ENCODE measurements at places on chromosomes 1 and 21. TPM values are rescaled to one million over a fixed set of nuclear protein-coding genes. Genes with fewer than 3 reads are reported as not detected.

Gene USH2A
- total RNA-seq, result not detected

Gene RGS4
- total RNA-seq, result 0.69 TPM

Gene ADGRB2
- total RNA-seq, result 1.1 TPM

Gene OR10Z1
- total RNA-seq, result not detected

Gene ADORA1
- 10.4 TPM for total RNA-seq

Gene TOE1
- 3.8 TPM for total RNA-seq

Gene NPR1
- total RNA-seq, result 11.1 TPM

Gene GBP3
- 1.6 TPM for total RNA-seq

Gene CYP4A11
- not detected for total RNA-seq

Gene ADGRL4
- 19.1 TPM for total RNA-seq

Gene MPL
- not detected for total RNA-seq

Gene A3GALT2
- not detected for total RNA-seq

Gene TRPM2
- 0.86 TPM for total RNA-seq

Gene IQCC
- 0.24 TPM for total RNA-seq

Gene MYOC
- total RNA-seq, result 3.1 TPM

Gene PLA2G2A
- total RNA-seq, result 21.9 TPM

Gene FLG2
- total RNA-seq, result not detected

Gene HAO2
- not detected for total RNA-seq

Gene NBPF4
- not detected for total RNA-seq

Gene CLCA1
- total RNA-seq, result not detected

Gene FNBP1L
- total RNA-seq, result 21.4 TPM

Gene FABP3
- total RNA-seq, result 2,603 TPM

Gene PPP1R12B
- total RNA-seq, result 86.1 TPM

Gene AJAP1
- 0.36 TPM for total RNA-seq

Gene RXRG
- 8.5 TPM for total RNA-seq

Gene RGS8
- not detected for total RNA-seq

Gene RBP7
- 5.7 TPM for total RNA-seq

Gene RNF2
- total RNA-seq, result 11.8 TPM

Gene PALMD
- 219 TPM for total RNA-seq

Gene LCE1F
- total RNA-seq, result not detected

Gene NBPF10
- 1.4 TPM for total RNA-seq

Gene IRF6
- not detected for total RNA-seq

Gene GUCA2A
- total RNA-seq, result not detected

Gene LCE2B
- total RNA-seq, result not detected

Gene PROK1
- 0.16 TPM for total RNA-seq

Gene NKAIN1
- total RNA-seq, result 3.7 TPM

Gene EFNA1
- total RNA-seq, result 40.4 TPM

Gene ADAM30
- total RNA-seq, result not detected

Gene OR2T35
- total RNA-seq, result not detected

Gene SLC22A15
- total RNA-seq, result 0.50 TPM

Gene MR1
- 3.0 TPM for total RNA-seq

Gene SLAMF6
- total RNA-seq, result 0.34 TPM

Gene METTL25B
- total RNA-seq, result 25.6 TPM

Gene KCTD3
- 20.8 TPM for total RNA-seq

Gene SELP
- total RNA-seq, result 1.6 TPM

Gene SLC35F3
- total RNA-seq, result 0.15 TPM

Gene TMPRSS2
- total RNA-seq, result not detected

Gene PRDX6
- total RNA-seq, result 569 TPM

Gene NMNAT2
- 0.61 TPM for total RNA-seq

Gene ASPM
- 0.24 TPM for total RNA-seq

Gene PITHD1
- total RNA-seq, result 59.2 TPM

Measured in psoas muscle (tissue), 8 donors.